Lower lobe of right lung (tissue), 2 donors: ENCODE measurements at places on chromosomes 7 and 10.

- DNase-seq, result no peak
Measured at GRCh38 chr7:91169830-91170191, 94.4 kb upstream of the FZD1 start.

- DNase-seq, result no peak
Measured at GRCh38 chr7:100051611-100052010, 2.0 kb downstream of the ZSCAN21 start.

DNA sequence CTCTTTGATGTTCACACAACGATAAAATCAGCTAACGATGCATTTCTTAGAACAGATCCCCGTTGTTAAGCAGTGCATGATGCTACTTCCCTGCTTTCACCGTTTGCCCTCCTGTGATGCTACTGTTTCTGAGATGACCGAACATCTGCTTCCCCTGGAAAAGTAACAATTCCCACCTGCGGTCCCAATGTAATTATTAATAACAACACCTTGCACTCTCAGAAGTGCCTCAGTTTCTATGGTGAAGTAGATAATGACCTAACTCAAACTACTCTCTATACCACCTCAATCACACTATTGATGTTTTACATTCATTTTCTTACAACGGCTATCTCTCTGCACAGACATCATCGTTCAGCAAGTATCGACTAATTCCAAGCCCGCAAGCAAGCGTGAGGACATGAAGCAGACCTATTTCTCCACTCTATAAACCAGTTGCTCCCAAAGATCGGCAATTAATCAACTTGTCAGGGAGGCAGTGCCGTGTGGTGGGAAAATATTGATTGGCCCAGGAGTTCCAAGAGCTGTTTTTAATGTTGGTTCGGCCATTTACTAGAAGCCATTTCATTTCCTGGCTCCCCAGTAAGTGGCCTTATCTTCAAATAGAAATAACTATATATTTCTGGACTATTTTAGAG is 42.7 kb downstream of the FAM107B start:
- no peak for DNase-seq

GRCh38 chr7:885893-886625 is 9.7 kb downstream of the GET4 start:
- peak; percentile 37 for DNase-seq

- DNase-seq, result no peak
Measured at GRCh38 chr10:25453619-25454018, 278.8 kb downstream of the GPR158 start.

DNA sequence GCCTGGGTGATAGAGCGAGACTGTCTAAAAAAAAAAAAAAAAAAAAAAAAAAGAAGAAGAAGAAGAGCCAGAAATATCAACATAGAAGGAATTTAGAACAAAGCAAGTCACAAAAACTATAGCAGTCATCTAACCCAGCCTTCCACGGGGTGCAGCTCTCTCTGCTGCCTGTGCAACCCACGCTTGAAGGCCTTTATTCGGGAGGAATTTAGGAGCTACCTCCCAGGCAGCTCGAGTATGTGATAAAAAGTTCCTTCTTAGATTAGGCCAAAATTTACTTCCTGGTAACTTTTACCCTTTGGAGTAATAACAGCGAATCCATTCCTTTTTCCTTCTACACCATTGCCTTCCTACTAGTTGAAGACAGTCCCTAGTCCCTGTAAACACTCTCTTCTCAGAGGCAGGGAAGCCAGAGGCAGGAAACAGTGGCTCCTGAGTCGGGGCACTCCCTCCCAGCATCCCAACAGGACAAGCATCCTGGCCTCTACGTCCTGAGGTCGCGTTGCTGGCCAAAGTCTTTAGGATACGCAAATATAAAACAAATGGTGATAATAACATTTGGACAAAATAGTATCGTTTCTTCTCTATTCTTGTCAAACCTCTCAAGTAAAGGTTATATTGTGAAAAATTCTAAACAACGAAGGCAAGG is 109.3 kb upstream of the KMT2C start:
- no peak for DNase-seq

- no peak for DNase-seq
Measured at GRCh38 chr10:3568392-3568791, 216.6 kb downstream of the KLF6 start.

DNA sequence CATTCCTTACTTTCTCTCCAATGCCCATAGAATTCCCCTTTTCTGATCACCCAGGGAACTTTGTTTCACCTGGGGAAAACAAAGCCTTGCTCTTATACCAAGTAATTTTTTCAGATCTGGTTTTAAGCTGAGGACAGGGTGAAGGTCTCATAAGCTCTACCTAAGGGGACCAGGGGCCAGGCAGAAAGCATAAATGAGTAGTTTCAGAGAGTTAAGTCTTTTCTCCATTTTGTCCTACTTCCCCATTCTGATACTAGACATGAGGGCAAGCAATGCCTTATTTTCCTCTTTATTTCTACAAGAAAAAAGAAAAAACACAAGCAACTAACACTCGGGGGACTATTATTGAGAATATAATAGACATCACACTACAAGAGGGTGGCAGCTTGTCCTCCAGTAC is 2.9 kb downstream of the AKR1D1 start:
- DNase-seq, result no peak

DNA sequence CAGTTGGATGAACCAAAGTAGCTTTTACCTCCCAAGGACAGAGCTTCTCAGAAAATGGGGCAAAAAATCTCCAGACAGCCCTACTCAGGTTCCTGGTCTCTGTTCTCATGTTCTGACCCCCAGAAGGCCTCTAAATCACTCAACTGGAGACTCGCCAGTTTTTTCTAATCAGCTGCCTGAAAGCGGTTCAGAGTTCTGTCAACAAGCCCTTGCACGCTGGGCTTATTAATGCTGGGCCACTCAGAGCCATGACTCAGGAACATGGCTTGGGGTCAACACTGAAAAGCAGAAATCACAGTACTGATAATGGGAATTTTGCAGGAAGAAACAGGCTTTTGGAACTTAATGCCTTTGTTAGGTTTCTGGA is 15.3 kb downstream of the ECHDC3 start:
- DNase-seq, result no peak

- no peak for DNase-seq
Measured at GRCh38 chr7:12211711-12212485, 804 bp downstream of the TMEM106B start.

GRCh38 chr10:133388973-133389818 is 4.8 kb upstream of the MTG1 start:
- DNase-seq, result peak; percentile 49

DNA sequence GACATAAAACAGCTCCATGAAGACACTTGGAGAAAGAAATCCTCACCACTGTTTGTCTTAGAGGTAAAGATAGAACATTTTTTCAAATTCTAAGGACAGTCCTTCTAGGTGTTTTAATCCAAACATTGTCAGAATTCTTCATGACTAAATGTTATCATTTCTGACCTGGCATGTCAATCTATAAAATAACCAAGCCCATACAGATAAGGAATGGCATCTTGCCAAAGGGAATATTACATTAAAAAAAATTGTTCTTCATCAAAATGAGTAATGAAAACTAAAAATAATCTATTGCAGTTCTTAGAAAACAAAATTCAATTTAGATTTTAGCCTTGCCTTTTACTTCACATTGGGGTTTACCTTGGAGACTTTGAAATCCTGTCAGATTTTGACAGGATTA is 33.6 kb downstream of the DGKB start:
- no peak for DNase-seq

- DNase-seq, result no peak
Measured at GRCh38 chr7:76066716-76067503, 19.0 kb downstream of the MDH2 start.

DNA sequence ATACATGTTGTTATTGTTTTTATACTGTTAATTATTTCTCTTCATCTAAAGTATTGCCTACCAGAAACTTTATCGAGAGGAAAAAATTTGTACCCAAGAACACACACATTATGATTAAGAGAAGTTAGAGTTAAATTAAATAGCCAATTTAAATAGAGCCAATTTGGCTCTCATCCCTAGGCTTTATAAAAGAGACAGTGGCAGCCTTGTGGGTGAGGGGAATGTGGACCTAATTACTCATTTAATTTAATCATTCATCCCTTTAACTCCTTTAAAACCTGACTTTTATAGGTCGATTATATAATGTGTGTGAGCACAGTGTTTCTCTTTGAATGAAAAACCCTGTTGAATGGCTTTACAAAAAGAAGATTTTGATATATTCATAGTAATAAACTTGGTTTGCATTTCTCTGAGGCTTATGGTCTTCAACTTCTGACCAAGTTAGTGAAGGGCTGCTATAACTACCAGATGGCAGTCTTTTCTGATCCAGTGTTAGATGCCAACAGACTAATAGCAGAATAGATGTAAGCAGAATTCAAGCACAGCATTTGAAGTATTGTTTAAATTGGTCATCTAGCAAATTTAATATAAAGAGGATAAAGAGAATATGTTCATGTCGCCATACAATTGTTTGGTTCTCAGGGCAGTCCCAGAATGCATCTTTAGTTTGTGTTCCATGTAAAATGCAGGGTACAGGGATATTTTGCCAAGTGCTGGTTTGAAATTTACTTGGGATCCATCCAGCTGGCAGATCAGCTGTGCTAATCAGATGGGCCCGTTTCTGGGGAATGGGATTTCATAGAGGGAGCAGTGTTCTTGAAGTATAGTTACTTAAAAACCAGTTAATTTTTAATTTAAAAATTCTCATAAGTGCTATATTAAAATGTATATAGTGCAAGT is 25.3 kb downstream of the ADD3 start:
- no peak for DNase-seq

DNA sequence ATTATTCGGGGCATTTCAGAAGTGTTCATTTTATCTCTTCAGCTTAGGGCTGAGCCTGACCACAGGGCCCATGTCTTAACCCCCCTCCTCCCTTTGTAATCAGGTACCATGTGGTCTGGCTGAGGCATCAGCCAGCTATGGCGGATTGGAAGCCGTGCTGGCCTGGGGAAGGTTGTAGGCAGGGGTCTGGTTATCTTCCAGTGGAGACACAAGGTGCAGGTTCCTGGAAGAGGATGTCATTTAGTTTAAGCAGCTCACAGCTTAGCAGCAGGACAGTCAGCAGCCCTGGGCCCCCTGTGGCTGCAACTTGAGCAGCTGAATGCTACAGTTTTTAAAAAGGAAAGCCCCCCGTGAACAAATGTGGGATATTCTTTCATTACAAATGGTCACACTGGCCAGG is 22.1 kb downstream of the BAG3 start:
- DNase-seq, result no peak

GRCh38 chr7:149824301-149824741 is 13.9 kb upstream of the ZNF862 start:
- DNase-seq, result peak; percentile 35

DNA sequence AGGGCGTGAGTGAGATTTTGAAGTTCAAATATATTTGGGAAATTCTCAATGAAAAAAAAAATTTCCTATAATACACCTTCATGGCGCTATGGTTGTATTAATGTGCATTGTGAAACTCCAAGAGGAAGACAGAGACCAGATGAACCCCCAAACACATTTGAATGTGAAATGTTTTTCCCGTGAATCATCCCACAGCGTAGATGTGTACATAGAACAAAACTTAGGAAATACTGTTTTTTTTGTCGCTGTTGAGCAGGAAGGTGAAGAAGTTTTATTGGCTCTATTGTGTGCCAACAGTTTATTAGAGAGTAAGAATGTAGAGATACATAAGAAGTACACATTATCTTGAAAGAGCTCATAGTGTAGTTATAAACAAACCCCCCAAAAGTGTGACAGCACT is 134.0 kb downstream of the KCND2 start:
- DNase-seq, result no peak

DNA sequence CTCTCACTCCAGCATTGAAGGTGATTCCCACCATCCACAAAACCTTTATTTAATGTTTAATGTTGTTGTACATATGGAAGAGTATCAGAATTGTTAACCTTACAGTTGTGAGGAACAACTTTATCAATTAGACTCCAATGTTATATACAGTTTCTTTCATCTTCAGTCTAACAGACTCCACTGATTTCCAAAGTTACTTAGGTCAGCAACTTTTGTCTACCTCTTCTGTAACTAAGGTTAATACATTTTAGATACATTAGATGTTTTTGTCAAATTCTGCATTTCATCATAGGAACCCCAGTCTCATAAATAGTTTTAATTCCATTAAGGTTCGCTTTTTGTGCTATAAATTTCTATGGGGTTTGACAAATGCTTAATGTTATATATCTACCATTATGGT is 223.9 kb upstream of the POM121L12 start:
- DNase-seq, result no peak

DNA sequence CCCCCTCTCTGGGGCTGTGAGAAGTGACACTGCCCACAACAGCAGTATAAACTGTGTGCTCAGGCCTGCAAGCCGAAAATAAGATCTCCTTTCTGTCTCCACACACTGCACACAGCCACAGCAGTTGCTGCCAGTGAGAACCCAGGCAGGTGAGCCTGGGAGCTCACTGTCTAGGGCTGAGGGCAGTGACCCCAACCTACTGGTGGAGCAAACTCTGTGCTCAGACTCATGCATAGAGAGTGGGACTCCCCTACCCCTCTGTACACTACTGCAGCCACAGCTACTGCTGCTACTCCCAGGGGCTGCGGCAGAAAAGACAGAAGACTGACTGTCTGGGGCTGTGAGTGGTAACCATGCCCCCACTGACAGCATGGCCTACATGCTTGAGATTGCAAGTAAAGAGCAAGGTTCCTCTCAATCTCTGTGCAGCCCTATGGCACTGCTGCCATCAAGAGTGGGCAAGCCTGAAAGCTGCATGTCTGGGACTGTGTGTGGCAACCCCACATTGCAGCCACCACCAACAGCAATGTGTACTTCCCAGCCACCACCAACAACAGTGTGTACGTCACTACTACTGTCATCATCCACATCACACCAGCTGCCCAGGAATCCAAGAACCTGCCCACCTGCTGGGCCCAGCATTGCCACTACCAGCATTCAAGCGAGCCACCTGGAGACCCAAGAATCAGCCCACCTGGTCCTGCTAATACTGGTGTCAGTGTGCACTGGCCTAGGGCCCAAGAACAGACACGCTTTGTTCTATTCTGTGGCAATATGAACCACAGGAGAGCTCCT is 226.1 kb downstream of the XPNPEP1 start:
- no peak for DNase-seq

GRCh38 chr7:106015381-106016218 is 52.5 kb downstream of the CDHR3 start:
- no peak for DNase-seq

- peak; percentile 75 for DNase-seq
Measured at GRCh38 chr10:113087165-113088029, 137.3 kb downstream of the TCF7L2 start.

GRCh38 chr7:71096351-71096750 is 35.6 kb upstream of the GALNT17 start:
- no peak for DNase-seq
